Right ventricle myocardium inferior (tissue), 1 donor: ENCODE measurements at places on chromosomes 5 and 9.

- DNase-seq: no peak
Measured at GRCh38 chr9:93008457-93008856, 50.0 kb upstream of the SUSD3 start.

- DNase-seq: no peak
Measured at GRCh38 chr5:57499262-57500050, 16.8 kb upstream of the ACTBL2 start.

- no peak for DNase-seq
Measured at GRCh38 chr9:136138566-136138965, 19.9 kb upstream of the TMEM250 start.

- no peak for DNase-seq
Measured at GRCh38 chr9:20032413-20033006, 243.7 kb upstream of the SLC24A2 start.

GRCh38 chr5:97501965-97502305 lies 318.9 kb upstream of the RIOK2 start:
- no peak for DNase-seq

GRCh38 chr9:95864852-95865580 lies 10.5 kb upstream of the ERCC6L2 start:
- no peak for DNase-seq

- no peak for DNase-seq
Measured at GRCh38 chr5:167294882-167295680, 996.4 kb upstream of the WWC1 start.

DNA sequence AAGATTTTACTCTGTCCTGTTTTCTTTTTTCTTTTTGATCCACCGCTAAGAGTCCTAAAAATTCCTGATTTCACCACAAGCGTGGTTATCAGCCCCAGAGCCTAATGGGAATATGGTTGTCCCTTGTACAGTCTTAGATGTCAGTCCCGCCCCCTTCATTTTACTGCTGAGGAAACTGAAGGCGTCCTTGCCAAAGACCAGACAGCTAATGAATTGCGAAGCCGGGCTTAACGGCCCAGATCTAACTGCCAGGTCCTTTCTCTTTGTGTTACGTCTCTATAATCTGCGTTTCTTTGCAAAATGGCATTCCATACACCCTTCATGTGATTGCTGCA lies 497 bp downstream of the NSA2 start:
- no peak for DNase-seq

DNA sequence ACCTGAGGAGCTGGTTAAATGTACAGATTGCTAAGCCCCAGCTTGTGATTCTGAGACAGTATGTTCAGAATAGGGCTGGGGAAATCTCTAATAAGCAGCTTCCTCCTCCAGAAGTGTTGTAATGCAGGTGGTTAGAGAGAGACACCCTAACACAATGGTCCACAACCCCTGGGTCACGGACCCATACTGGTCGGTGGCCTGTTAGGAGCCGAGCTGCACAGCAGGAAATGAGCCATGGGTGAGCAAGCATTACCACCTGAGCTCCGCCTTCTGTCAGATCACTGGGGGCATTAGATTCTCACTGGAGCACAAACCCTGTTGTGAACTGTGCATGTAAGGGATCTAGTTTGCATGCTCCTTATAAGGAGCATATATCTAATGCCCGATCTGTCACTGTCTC lies 61.8 kb downstream of the SLC36A1 start:
- DNase-seq: no peak

- DNase-seq: no peak
Measured at GRCh38 chr9:15834541-15834940, 281.7 kb downstream of the CCDC171 start.

DNA sequence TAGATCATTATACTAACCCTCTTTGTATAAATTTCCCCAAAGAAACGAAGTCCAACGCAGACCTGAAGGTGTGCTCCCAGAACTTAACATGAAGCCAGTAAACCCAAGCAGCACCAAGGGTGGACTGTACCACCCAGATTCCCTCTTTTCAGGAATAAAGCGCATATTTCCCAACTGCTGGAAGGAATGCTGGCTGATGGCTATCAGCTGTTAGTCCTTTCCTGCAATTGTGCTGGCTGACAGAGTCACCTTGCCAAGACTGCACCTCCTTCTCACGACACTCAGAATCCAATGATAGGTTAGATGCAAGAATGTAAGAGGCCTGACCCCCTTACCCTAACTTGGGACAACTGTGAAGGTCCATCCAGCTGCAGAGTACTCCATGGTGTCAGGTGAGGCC lies 93.9 kb downstream of the MAPKAP1 start:
- DNase-seq: no peak

GRCh38 chr9:89353989-89354388 lies 35.7 kb downstream of the SECISBP2 start:
- DNase-seq: no peak

DNA sequence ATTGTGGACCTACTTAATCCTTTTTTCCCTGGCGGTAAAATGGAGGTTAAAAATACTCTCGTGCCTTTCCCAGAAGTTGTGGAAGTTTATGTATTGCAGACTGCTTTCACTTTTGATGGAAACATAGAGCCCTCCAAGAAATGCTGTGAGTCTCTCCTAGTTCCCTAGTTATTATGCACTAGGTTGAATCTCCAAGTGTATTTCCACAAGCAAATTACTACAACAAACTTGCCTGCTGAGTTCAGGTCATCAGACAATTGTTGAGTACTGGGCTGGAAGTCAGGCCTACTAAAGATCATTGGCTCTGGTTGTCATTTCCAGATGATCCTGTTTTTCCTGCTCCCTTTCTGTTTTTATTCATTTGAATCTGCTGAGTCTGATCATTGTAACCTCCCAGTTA lies 104.1 kb downstream of the CD180 start:
- DNase-seq: no peak

GRCh38 chr5:171978519-171978918 lies 27.9 kb downstream of the FBXW11 start:
- no peak for DNase-seq

DNA sequence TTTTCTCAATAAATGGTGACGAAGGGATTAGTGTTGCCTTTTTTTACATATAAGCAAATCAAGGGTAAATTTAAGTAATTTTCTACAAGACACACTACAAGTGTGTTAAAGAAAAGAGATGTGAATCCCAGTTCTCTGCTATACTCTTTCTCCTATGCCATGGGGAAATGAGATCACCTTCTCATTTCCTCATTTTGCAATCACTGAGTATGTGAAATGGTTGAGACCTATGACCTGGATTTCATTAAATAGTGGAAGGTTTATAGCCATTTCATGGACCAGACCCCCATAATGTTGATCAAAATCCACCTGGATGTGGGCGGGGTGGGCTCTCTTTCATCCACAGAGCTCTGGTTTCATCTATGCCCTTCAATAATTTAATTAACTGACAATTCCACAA lies 66.9 kb upstream of the SLIT3 start:
- DNase-seq: no peak

- no peak for DNase-seq
Measured at GRCh38 chr5:74293182-74293581, 347.3 kb downstream of the ENC1 start.

GRCh38 chr9:122190597-122191381 lies 31.1 kb downstream of the MORN5 start:
- no peak for DNase-seq

GRCh38 chr9:73081979-73082657 lies 69.5 kb upstream of the ANXA1 start:
- no peak for DNase-seq

- no peak for DNase-seq
Measured at GRCh38 chr5:53277491-53277890, 167.9 kb upstream of the MOCS2 start.

GRCh38 chr5:150847334-150847695 lies 994 bp downstream of the IRGM start:
- DNase-seq: no peak
